Ascending aorta (tissue), 2 donors: ENCODE measurements at places on chromosomes 11 and 22. TPM values are rescaled to one million over a fixed set of nuclear protein-coding genes. Genes with fewer than 3 reads are reported as not detected.

The RAB3IL1 gene
- 23.2 TPM for total RNA-seq

The UBQLN3 gene
- total RNA-seq: not detected

The EXPH5 gene
- total RNA-seq: 1.1 TPM

The RFPL2 gene
- not detected for total RNA-seq

The MRGPRF gene
- 209 TPM for total RNA-seq

The MS4A3 gene
- not detected for total RNA-seq

The HPX gene
- 16.8 TPM for total RNA-seq

The SLC22A8 gene
- not detected for total RNA-seq

The PRG3 gene
- not detected for total RNA-seq

The RAG2 gene
- not detected for total RNA-seq

The OR56A1 gene
- total RNA-seq: not detected

The CRYBB2 gene
- not detected for total RNA-seq

The CDC45 gene
- not detected for total RNA-seq

The SCGB1A1 gene
- not detected for total RNA-seq

The MAPK11 gene
- total RNA-seq: 117 TPM
